Right lung (tissue), 10 donors: ENCODE measurements at places on chromosomes 7 and 10.

GRCh38 chr10:100654782-100655325 is 90.5 kb upstream of the PAX2 start:
- no peak for DNase-seq

DNA sequence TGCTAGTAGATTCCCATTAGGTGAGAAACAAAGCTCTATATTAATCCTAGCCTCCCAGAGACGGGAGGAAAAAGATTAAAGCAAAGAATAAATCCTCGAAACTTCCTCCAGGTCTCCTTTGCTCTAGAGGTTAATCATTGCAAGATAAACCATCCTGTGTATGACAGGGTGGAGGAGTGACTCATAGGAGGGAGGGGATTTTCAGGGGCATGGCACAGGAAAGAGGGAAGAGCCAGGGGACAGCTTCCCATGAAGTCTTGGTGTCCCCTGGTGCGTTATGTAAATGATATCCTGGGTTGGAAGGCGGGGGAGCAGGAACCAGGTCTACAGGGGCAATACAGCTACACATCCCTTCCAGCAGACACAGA is 780 bp downstream of the CYP3A5 start:
- no peak for DNase-seq

DNA sequence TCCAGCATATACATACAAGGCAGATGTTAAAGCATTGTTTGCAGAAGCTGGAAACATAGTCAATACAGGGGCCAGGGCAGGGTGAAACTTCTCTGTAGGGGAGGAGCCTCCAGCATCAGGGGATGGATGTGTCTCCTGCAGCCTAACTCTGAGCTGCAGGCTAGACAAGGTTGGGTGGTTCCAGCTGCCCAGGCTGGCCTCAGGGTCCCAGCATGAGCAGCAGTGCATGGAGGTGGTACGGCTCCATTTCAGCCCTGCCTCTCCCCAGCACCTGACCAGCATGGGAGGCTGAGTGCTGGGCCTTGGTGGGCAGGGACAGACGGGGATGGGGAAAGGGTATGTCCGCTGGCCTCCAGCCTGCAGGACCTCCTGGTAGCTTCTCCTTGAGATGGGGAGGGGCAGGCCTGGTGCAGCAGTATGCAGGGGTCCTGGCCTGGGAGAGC is 7.4 kb upstream of the TBRG4 start:
- DNase-seq, result no peak

- no peak for DNase-seq
Measured at GRCh38 chr7:139246494-139246893, 15.5 kb downstream of the UBN2 start.

DNA sequence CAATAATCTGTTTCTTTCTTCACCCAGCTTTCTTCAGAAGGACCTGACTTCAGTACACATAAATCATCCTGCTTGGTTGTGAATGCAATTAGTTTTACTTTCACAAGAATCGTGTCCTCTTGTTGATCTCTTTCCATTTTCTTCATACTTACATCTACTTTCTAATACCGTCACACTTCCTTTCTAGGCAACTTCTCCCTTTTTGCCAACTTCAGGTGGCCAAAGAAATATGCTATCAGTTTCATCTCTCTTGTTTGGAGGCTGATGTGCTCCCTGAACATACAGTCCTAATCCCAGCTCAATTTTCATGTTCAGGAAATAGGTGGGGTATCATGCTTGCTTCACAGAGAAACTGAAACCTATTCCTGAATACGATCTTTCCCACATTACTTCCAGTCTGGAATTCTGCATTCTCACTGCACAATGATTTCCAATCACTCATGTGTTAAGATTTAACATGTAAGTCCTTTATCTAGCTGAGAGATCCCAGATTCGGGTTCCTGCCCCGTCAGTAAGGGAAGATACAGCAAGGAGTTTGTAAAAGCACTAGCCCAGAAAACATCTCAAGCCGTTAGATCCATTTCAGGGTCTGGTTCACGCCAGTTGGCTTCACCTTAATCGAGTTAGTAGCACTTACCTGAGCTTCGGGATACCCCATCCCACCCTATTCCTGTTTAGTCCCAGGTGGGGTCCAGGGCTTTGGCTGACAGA is 994 bp downstream of the SLC25A28 start:
- DNase-seq, result no peak

DNA sequence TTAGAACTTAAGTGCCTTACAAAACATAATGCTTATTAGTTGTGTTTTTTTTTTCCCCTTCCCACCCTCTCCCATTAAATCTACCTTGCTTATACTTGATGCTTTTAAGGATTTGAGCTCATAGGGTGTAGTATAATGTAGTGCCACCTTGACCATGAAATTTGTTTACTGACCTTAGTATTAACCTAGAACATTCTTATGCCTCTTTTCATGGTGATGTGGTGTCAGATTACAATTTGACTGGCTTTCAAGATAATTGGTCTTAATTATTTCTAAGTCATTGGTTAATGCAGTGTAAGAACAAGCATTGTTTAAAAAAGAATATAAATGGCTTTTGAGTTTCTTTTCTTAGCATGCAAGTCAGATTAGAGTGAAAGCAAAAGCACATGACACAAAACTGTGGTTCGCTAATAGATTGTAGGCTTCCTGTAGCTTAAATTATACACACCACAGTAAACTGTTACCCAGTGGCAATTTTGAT is 61.8 kb downstream of the ADD3 start:
- no peak for DNase-seq

DNA sequence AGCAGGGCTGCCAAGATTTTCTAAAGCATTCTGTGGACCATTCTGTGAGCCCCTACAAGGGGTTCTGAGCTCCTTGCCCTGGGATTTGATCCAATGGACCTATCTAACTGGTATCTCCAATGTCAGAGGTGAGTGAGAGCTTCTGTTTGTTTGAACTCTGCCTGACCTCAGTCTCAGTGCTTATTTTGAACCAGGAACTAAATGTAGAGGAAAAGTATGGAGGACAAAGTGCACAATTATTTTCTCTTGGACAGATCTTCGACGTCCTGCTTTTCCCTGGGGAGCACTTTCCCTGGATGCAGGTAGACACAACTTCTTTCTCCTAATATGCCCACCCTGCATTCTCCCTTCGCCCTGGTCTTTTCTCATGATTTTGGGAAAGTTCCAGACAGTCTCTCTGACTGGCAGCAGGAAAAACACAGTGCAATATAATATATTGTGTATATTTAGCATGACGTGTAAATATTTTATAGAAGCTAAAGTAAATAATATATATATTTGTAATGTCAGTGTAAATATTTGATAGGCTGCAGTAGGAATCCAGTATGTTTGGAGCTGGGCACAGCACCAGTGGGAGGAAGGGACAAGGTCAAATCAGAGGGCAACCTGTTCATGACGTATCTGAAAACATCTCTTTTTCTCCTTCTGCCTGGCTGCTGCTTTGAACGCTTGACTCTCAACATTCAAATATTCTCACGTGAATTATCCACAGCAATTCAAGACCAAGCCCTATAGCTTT is 184.0 kb upstream of the LYZL1 start:
- DNase-seq, result no peak

DNA sequence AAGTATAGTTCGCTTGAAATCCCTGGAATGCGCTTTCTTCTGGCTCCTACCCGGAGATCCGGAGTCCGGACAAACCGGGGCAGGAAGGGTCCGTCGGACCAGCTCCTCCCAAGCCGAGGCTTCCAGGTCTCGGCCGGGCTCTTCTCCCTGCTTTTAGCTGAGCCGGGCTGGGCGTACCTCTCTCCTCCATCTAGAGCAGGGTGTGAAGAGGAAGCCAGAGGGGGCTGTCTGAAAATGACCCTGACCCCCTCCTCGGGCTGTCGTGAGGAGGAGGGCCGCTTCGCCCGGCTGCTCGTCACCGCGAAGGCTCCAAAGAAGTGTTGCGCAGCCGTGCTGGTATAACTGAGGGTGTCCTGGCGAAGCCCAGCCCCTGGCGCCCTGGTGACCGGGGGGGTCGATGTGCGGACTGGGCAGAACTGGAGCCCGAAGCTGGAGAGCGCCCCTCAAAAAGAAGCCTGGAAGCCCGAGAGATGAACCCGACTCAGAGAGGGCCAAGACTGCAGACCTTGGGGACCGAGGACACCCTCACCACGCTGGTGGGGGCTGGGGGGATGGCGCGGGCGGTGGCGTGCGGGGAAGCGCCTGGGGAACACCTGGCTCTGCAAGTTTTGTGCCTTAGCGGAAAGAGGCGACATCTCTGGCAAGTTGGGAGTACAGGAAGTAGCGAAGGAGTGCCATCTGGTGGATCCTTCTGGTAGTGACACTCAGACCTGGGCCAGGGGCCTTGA is 5.7 kb downstream of the KAZALD1 start:
- DNase-seq, result peak; percentile 77

- DNase-seq, result no peak
Measured at GRCh38 chr7:158074896-158075632, 512.6 kb downstream of the PTPRN2 start.

DNA sequence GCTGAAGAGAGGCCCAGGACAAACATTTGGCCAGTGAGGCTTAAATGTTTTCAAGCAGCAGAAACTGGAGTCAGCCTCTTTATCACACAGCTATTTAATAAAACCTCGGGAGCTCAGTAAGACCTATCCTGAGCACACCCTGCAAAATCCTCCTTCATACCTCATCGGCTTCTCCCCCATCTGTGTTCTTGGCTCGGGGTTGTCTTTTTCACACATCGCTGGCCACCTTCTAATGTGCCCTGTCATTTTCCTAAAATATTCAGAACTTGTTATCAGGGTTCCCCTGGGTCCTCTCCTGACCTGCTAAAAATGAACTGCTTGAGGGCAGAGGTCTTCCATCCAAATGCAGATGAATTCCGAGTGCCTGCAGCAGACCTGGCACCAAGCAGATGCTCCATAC is 310.3 kb upstream of the AKR1E2 start:
- no peak for DNase-seq
